ENCODE measurements at places on chromosomes 4 and X. TPM values are rescaled to one million over a fixed set of nuclear protein-coding genes. Genes with fewer than 3 reads are reported as not detected.

- no peak overlapping the region for H3K4me3 ChIP-seq
- peaks cover 34% of the 10 kb centered on the region for H3K36me3 ChIP-seq
- no peaks in the 10 kb centered on the region for H3K27me3 ChIP-seq
- DNase-seq, result no peak
Measured at GRCh38 chr4:2642968-2643367, 106.5 kb downstream of the FAM193A start.

SHROOM3 gene
- total RNA-seq, result not detected

GRCh38 chrX:7891928-7892327 is 35.3 kb downstream of the PNPLA4 start:
- no peak for DNase-seq
- no peak overlapping the region for H3K27ac ChIP-seq
- no peaks in the 10 kb centered on the region for H3K4me1 ChIP-seq
- H3K27me3 ChIP-seq, result peaks cover 4% of the 10 kb centered on the region
- no peaks in the 10 kb centered on the region for H3K36me3 ChIP-seq
- H3K4me3 ChIP-seq, result no peak overlapping the region

- no peak overlapping the region for H3K27ac ChIP-seq
- H3K36me3 ChIP-seq, result no peaks in the 10 kb centered on the region
- H3K27me3 ChIP-seq, result peaks cover 4% of the 10 kb centered on the region
- no peak for DNase-seq
- no peaks in the 10 kb centered on the region for H3K4me1 ChIP-seq
Measured at GRCh38 chr4:163042306-163042705, 124.4 kb downstream of the NAF1 start.

GRCh38 chr4:129377131-129377845 is 281.3 kb downstream of the C4orf33 start:
- no peak overlapping the region for H3K27ac ChIP-seq
- peaks cover 3% of the 10 kb centered on the region for H3K27me3 ChIP-seq
- no peak for DNase-seq
- H3K4me3 ChIP-seq, result no peak overlapping the region
- H3K36me3 ChIP-seq, result no peaks in the 10 kb centered on the region

GUCY1A1 gene
- 0.45 TPM for total RNA-seq
